ENCODE measurements at places on chromosomes 7 and 10.

- DNase-seq, result no peak
Observed at GRCh38 chr7:35411331-35411730, 157.4 kb upstream of the TBX20 start.

- no peak for DNase-seq
Observed at GRCh38 chr10:22700489-22700888, 13.9 kb downstream of the PIP4K2A start.

DNA sequence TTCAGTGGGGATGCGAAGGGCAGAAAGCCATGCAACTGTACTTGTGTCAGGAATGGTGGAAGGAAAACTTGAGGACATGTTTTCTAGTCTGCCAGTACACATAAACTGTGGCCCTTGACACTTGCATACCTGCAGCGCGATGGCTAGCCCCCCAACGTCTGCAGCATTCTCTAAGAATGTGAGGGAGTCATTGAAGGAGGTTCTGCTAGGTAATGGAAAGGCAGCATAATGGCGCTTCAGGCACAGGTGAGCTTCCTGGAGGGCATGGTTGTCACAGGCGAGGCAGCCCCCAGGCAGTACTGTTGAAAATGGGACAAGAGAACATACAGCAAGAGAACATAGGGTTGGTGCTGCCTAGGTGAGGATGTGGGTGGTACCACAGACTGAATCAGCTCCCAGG, 3.5 kb downstream of the LLCFC1 start:
- no peak for DNase-seq

DNA sequence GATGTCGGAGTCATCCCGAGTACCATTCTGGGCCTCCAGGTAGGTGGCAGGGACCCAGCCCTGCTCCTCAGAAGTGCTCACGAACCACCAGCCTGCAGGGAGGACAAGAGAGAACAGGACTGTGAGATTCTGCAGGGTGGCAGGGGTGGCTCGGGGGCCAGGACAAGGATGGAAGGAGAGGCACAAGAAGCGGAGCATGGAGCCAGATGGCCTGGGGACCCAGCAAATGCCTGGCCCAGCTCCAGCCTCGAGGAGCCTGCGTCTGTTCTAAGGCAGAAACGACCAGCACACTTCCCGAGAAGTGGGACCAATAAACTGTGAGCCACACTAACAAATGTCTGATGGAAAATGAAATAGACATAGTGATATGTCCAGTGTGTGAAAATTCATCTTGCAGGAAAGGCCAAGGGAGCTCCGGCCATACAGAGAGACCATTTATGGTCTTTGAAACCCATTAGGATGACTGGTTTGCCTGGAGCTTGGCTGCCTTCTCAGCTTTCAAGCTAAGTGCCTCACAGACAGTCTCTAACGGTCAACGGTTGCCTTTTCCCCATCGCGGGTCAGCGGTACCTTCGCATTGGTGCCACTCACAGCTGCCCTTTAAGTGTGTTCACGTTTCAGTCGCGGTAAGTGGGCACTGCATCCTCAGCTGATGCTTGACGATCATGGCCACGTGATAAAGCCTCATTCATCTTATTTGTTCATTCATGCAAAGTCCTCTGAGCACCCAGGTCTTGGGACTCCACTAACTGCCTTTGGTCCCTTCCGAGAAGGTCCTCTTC, 133.8 kb downstream of the NEURL1 start:
- DNase-seq, result no peak

DNA sequence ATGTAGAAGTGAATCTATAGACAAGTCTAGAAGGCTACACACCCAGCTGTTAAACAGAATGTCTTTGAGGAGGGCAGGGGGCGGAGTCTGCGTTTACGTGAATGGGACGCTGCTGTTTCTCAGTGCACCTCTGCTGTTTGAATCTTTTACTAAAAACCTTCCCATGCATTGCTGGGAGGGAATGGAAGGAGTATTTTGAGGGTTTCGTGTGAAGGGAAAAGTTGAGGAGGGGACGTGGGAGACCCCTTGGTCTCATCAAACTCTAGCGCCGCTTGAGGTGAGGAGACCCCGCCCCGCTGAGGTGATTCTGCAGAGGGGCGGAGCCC, 492 bp upstream of the VCL start:
- DNase-seq, result no peak

- DNase-seq, result no peak
Observed at GRCh38 chr7:142776206-142776844, 5.6 kb downstream of the PRSS2 start.
